ENCODE measurements at places on chromosomes 12 and 14.

GRCh38 chr12:21528953-21529352 is 2.9 kb downstream of the SPX start:
- DNase-seq, result no peak

DNA sequence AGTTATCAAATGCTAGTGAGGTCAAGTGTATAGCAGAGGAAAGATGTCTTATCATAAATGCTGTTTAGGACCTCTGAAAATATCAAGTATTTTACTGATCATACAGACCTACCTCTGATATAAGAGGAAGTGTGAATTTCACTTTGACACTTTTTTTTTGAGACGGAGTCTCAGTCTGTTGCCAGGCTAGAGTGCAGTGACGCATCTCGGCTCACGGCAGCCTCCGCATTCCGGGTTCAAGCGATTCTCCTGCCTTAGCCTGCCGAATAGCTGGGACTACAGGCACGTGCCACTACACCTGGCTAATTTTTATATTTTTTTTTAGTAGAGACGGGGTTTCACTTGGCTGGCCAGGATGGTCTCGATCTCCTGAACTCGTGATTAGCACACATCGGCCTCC is 55.1 kb upstream of the PIK3C2G start:
- DNase-seq, result no peak

DNA sequence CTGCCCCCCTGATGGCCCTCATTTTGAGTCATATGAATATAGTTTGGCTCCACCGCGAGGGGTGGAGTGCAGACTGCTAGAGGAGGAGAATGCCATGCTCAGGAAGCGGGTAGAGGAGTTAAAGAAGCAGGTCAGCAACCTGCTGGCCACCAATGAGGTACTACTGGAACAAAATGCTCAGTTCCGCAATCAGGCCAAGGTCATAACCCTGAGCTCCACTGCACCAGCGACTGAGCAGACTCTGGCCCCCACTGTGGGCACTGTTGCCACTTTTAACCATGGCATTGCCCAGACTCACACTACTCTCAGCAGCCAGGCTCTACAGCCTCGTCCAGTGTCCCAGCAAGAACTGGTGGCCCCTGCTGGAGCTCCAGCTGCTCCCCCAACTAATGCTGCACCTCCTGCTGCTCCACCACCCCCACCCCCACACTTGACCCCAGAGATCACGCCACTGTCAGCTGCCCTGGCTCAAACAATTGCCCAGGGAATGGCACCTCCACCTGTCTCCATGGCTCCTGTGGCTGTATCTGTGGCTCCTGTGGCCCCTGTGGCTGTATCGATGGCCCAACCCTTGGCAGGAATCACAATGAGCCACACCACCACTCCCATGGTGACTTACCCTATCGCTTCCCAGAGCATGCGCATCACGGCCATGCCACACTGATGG is 3.3 kb downstream of the ZC3H10 start:
- no peak for DNase-seq

GRCh38 chr14:36521598-36522345 is 1.7 kb upstream of the NKX2-1 start:
- DNase-seq, result no peak

- no peak for DNase-seq
Observed at GRCh38 chr14:31360919-31361662, 59.3 kb downstream of the HEATR5A start.

- DNase-seq, result no peak
Observed at GRCh38 chr14:59221568-59221967, 33.1 kb downstream of the DAAM1 start.

GRCh38 chr14:99679111-99679510 is 5.0 kb upstream of the CYP46A1 start:
- peak; percentile 61 for DNase-seq

DNA sequence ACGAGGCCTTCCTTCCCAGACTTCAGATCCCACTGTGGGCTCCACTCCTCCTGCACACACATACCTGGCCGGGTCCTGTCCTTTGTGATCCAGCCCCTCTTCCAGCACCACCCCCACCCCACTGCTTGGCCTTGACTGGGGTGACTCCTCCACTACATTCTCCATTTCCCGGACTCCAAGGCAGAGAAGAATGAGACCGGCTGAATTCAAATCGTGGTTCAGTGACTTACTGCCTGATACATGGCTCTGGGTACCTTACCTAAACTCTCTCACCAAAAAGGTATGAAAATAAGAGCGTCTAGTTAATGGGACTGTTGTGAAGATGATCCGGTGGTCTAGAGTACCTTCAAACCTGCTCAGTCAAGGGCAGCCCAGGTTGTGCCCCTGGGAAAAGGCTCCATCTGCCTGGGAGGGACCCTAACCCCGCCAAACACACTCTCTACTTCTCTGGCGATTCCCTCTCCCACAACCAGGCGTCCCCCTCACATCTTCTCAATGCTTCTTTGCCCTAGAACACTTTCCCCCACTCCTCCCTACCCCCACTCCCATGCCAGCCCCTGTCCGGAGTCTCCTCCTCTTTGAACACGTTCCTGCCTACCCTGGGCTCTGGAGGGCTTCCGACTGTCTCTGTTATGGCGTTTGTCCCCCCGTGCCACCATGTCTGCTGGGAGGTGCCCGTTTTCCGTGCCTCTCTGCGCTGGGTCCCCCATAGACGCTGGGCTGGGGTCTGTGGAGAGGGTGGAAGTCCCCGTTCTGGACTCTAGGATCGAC is 1.5 kb upstream of the ZBTB42 start:
- DNase-seq, result no peak
